ENCODE measurements at places on chromosomes 5 and 9.

GRCh38 chr5:148454576-148454975, 70.8 kb downstream of the FBXO38 start:
- DNase-seq, result no peak

- no peak for DNase-seq
Observed at GRCh38 chr9:128118472-128118857, 9.1 kb downstream of the PTGES2 start.

- DNase-seq, result no peak
Observed at GRCh38 chr5:160787240-160787639, 64.8 kb downstream of the ATP10B start.

GRCh38 chr9:124517600-124517999, 10.4 kb upstream of the NR5A1 start:
- DNase-seq, result no peak

GRCh38 chr5:54040804-54041203, 269.6 kb downstream of the ARL15 start:
- DNase-seq, result no peak

GRCh38 chr9:79742110-79742721, 170.5 kb downstream of the TLE4 start:
- no peak for DNase-seq

GRCh38 chr5:67623078-67623477, 426.5 kb upstream of the CD180 start:
- no peak for DNase-seq

- no peak for DNase-seq
Observed at GRCh38 chr5:10654566-10654965, 90.7 kb downstream of the ANKRD33B start.

DNA sequence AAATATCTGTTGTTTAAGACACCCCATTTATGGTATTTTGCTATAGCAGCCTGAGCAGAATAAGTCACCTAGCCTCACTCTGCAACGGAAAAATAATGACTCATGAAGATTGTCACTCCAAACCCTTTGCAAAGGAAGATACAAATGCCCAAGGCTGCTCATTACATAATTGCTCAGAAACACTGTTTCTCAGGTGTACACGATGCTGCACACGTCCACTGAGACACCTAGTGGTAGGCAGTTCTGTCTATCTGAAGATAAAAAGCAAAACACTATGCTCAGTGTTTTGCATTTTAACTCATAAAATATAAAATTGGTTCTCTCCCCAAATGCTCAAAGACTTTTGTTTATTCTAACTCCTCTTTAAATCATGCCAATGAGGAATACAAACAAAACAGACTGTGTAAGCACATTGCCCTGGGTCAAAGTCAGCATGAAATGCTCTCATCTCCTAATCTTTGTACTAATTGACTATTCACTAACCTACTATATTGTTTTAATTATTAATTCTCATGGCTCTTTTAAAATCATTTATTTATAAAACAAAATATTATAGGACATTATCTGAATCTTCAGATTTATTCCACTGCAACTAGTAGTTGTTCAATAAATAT, 7.7 kb upstream of the TSLP start:
- DNase-seq, result no peak

DNA sequence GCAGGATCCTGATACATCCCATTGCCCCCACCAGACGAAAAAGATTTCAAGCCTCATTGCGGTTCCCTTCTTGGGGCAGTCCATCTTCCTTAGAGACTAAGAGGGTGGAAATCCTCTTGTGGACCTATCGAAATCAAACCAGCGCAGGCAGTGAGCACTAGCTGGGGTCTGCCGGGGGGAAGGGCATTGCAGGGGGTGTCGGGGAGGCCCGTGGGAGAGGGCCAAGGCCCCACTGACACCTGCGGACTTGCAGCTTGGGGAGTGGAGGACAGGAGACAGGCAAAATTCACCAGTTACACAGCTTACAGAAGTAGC, 522 bp downstream of the BTNL9 start:
- no peak for DNase-seq

DNA sequence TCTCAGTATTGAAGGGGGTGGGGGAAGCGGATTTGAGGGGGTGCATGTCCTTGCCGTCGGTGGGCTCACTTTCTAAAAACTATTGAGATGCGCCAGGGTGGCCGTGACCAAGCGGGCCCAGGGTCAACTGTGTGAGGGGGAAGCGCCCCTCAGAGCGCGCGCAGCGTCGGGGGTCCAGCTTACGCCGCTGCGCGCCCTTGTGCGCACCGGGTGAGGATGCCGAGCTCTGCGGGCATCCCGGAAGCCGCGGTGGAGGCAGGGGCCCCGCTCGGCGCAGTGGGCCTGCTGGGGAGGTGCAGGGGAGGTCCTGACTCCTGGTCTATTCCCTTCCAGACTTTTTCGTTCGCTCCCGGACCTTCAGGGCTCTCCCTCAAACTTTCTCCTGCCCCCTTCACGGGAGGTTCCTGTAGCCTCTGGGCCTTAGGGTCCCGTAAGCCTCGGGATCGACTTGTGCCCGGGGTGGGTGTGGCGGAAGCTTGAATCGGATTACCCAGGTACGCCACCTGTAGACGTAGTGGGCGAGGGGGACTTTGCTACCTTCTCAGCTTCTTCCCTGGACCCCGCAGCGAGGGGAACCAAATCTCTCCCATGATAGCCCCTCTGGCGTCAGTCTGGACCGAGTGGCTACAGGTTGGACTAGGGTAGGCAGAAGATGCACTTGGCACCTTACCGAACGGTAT, 2.5 kb upstream of the PRDM6 start:
- DNase-seq, result no peak
